ENCODE measurements at places on chromosomes 11 and 22. TPM values are rescaled to one million over a fixed set of nuclear protein-coding genes. Genes with fewer than 3 reads are reported as not detected.

Gene EMID1
- 8.9 TPM for total RNA-seq

DNA sequence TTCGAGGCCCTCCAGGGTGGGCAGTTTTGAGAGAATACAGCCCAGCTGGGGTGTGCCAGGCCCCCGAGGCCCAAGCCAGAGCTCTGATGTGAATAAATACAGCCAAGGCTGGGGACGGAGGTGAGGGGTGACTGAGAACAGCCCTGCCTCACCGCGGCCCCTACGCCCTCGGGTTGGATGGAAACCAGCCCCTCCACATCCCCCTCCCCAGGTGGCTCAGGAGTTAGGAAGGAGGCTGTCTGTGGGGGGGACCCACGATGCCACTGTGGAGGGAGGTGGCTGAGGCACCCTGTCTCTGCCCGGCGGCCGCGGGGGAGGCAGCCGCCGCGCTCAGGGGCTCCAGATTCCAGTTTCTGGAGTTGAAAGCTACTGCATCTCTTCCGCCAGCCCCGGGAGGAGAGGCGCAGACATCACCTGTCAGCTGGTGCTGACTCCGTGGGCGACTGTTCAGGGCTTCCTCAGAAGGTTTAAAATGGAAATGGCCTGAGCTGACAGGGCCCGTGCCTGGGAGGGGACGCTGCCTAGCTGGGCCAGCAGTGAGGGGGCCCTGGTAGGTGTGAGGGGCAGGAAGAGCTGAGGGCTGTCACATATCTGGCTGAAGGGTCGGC is 1.4 kb downstream of the FLRT1 start:
- no peak for DNase-seq

GRCh38 chr11:42251984-42252383 is 792.5 kb upstream of the LRRC4C start:
- DNase-seq = no peak

DNA sequence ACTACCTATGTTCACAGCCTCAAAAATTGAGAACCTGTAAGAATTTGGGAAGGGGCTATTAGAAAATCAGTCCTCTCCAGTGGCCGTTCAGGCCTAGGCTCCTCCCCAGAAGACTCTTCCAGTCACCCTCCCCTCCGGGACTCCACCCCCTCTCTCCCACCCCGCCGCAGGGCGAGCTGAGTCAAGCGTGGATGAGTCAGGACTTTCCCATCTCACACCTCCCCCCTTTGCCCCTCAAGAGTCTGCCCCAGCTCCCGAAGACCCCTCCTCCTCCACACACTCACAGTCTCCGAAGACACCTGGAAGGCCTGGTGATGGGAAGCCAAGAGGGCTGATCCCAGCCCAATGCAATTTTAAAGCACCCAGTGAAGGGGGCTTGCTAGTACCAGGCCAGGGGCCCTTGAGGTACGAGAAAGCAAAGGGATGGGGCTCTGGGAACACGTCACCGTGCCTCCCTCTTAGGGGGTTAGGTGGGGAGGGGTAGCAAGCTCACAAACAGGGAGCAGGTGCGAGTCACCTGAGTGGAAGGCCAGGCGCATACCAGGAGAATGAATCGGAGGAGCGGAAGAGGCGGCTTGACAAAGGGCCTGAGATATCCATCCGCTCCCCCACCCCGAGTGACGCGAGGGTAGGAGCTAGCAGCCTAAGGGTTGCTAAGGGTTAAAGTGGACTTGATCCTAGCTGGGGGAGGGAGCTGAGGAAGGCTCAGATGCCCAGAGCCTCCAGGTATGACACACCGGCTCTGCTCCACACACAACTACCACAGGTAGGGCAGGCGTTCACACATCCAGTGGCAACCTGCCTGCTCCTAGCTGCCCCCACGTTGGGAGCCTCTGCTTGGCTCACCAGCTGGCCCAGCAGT is 13.6 kb downstream of the BCL9L start:
- DNase-seq = peak; percentile 99

DNA sequence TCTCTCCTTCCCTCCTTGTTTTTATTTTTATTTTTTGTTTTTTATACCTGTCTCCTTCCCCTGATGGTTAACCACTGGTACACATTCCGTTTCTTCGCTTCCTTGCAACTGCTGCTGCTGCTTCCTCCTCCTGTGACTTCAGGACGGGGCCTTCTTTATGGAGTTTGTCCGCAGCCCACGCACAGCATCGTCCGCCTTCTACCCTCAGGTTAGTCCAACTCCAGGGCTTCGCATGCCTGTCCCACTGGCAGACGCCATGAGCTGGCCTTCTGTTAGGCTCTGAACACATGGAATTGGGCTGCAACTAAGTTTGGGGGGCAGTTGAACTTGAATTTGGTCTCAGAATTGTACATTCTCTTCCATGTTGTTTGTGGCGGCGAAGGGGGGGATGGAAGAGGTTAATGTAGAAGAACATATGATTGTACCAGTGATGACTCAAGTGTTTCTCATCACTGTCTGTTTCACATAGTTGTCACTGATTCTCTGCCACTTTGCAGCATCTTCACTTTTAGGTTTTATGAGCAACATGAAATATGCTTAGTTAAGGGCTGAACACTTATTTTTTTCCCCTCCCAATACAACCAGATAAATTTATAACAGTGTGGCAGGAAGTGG is 83.0 kb upstream of the YWHAH start:
- DNase-seq = no peak

DNA sequence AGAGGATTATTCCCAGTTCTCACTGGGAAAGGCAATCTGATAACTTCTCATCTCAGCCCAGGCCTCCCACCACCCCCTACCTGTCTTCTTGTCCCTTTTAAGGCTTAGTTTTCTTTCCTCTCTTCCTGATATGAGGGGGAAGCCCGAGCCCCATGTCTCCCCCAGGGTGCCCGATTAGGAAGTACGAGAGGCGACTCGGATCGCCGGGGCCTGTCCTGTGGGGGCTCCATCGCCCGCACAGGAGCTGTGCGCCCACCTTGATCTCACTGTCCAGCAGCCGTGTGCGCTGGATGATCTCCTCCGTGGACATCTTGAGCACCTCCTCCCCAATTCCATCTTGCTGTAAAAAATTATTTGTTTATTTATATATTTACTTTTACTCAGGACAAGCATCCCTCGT is 628 bp downstream of the PSMC3 start:
- DNase-seq = no peak

GRCh38 chr11:28447226-28447625 is 339.0 kb downstream of the METTL15 start:
- DNase-seq = no peak

Gene DAGLA
- 9.4 TPM for total RNA-seq

- DNase-seq = no peak
These were observed 903.7 kb downstream of the BRD1 start for GRCh38 chr22:48923996-48924395.

Gene CRYBA4
- total RNA-seq = not detected

DNA sequence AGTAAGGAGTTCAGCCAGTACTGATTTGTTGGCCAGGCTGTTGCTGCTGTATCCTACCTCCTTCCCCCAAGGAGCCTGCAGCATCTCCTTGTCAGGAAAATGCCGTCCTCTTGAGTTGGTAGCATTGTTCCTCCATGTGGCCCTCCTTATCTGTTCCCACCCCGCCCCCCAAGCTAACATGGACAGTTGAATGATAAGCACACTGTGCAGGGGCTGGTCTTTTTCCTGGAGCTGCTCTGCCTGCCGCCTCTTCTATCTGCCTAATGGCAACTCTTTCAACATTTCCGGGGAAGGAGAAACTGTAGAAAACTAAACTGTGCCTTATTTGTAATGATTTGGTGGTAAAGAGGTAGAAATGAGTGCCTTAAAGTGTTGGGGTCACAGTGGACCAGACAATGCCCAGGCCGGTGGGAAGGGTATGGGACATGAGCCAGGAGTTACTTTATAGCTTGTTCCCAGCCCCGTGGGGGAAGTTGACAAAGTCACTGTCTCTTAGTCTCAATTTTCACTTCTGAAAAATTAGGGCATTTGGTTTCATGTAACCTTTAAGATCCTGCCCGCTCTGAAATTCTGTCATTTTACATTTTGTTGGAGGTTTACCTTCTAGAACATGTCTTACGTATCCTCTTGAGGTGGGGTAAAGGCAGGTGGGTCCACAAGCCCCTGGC is 4.5 kb downstream of the FAM118A start:
- DNase-seq = peak; percentile 46

DNA sequence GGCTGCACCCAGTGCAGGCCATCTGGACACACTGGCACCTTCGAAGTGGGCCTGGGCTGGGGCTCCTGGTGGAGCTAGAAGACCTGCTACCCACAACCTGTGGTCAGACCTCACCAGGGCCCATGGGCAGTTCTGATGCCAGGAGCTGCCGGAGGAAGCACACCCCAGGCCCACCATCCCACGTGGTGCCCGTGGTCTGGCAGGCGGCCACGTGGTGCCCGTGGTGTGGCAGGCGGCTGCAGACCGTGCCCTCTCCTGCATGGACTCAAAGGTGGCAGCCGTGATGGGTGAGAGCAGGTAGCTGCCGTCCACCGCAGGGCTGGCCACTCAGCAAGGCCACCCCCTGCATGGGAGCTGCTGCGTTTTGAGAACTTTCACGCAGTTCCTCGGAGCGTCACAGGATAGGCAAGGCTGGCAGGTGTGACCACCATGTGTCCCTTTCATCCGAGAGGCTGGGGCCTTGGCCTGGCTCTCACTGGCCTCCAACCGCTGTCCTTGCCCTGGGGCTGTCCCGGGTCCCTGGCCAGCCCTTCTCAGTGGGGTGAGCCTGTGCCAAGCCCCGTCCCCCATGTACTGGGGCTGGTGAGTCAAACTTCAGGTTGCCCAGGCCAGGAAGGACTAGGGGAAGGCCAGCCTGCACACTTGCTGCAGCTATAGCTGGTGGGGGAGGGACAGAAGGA is 3.9 kb upstream of the IL17REL start:
- no peak for DNase-seq

DNA sequence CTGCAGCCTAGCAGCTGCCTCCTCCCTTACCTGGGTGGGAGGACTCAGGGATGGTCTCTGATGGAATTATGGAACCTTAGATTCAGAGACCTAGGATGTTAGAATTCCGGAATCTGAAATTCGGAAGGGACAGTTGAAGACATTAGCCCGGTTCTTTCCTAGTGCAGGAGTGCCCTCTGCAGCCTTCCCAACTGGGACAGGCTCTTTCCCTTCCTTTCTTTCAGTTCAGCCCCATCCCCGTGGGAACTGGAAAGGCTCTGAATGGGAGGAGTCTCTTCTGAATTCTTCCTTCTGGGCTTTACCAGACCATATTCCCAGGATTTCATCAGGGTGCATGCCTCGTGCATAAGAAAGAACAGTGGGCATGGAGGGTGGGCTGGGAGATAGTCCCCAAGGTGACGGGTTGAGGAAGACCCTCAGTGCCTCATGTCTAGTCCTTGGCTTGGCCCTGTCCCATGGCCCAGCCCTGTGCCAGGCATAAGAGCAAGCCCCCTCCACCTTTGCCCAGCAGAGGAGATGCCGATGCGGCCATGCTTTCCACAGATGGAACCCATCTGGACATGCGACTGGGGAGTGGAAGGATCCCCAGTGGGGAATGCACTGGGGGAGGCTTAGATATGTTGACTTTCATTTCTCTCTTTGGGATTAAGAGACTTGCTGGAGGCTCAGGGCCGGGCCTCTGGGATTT is 14.4 kb downstream of the DNAJB13 start:
- DNase-seq = peak; percentile 37

Gene NADSYN1
- total RNA-seq = 101 TPM

Gene ART1
- not detected for total RNA-seq

Gene MUC2
- total RNA-seq = 0.05 TPM

- no peak for DNase-seq
These were observed 140.5 kb downstream of the FCHSD2 start for GRCh38 chr11:73001615-73002014.

- DNase-seq = no peak
These were observed 304.6 kb downstream of the CADM1 start for GRCh38 chr11:115199481-115200069.

Gene POU2AF1
- 1.1 TPM for total RNA-seq

DNA sequence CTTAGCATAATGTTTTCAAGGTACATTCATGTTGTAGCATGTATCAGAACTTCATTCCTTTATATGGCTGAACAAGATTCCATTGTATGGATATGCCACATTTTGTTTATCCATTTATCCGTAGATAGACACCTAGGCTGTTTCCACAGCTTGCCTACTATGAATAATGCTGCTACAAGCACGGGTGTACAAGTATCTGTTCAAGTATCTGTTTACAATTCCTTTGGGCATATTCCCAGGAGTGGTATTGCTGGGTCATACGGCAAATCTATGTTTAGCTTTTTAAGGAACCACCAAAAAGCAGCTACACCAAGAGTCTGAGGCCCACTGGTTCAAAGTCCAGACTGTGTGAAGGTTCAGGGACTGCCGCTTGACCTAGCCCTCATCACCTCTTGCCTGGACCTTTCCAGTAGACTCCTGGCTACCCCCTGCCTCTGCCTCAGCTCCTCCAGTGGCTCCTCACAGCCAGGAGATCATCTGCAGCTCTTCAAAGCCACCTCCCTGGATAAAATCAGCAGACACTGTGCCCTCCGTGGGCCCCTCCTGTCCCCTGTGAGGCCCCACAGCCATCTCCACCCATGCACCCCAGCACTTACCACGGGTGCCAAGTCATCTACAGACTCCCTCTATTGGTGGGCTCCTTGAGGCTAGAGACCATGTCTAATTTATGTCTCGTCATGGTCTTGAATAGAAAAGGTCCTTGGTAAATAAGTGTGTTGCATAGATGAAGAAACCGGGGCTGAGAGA is 160.3 kb downstream of the MN1 start:
- no peak for DNase-seq

DNA sequence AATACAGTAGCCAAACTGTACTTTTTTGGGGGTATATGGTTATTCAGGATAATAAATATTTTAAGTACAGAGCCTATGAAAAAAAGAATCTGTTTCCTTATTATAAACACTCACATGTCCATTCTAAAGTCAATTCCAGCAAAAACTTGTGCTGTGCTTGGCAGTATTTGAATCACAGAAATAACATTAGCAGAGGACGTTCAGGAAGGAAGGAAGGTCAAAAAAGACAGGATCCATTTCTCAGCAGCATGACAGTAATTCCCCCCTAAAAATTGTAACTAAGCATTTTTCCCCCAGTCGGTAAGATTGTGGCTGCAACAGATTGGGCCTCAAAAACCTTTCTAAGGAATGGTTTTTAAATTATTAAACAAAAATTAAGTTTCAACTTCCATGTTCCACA is 124.8 kb downstream of the ATG16L2 start:
- no peak for DNase-seq

Gene CCDC89
- total RNA-seq = 2.0 TPM
